CD14-positive monocyte (primary cell): ENCODE measurements at places on chromosomes 1 and 21.

DNA sequence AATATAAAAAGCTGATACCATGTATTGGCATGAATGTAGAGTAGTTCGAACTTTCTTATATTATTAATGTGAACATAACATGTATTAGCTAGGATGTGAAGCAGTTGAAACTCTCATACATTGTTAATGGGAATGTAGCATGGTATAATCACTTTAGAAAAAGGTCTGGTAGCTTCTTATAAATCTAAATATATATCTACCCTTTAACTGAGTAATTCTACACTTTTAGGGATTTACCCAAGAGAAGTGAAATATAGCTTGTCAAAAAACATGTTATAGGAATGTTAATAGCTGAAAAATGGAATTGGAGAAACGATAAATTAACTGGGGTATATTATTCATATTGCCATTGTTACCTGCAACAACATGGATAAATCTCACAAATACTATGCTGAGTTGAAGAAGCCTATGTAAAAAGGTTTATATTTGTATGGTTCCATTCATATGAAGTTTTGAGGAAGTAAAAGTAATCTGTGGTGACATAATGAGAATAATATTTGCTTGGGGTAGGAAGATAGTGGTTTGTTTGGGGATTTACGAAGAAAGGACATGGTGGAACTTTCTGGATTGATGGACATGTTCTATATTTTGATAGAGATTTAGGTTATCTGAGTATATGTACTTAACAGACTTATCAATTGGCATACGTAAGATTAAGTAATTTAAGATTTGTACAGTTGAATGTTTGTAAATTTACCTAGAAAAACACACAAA is 76.6 kb downstream of the MAST2 start:
- DNase-seq = no peak

GRCh38 chr1:158932171-158932570 is 819 bp downstream of the PYHIN1 start:
- no peak for DNase-seq

- no peak for DNase-seq
Observed at GRCh38 chr1:33259879-33260278, 3.6 kb downstream of the ZNF362 start.

DNA sequence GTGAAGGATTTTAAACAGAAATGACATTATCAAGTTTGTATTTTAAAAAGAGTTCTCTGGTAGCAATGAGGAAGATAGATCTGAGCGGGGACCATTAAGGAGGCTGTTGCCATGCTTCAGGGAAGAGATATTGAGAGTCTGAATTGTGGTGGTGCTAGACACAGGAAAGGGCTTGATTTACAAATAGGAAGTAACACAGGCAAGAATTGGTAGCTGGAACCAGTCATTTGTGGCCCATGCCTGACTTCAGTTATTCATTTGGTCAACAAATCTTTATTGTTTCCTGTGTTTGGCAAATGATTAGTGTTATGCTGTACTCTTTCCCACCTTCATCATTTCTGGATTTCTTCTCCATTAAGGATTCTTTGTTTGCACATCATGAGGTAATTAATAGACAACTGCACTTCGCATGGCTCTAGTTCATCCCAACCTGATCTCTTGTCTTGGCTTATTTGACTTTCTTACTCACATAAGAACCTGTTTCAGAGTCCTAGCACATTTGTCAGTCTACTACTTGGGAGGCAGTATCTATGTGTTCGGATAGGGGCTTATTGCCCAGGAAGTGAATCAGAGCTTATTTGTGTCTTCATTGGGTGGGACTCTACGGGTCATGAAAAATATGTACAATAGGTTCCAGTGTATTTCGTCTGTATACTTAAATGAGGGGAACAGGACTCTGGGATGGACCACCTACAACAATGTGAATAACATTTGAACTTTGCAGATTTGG is 32.3 kb downstream of the EEIG2 start:
- DNase-seq = peak; percentile 87

DNA sequence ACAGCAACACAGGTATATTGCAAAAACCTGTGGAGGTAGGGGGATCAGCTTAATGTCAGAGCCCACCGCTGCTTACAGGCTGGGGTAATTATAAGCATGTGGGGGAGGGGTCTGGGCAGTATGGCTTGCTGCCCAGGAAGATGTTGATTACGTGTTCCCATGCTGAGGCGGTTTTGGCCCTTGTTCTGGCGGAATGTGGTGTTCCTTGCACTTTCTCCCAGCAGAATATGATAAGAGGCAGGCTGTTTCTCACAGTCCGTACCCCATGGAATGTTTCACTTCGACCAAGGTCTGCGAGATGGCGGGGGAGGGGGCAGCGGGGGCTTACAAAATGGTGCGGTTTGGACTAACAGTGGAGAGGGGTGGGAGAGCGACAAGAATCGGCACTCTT is 9.8 kb upstream of the HPCAL4 start:
- DNase-seq = no peak

GRCh38 chr1:199226163-199226562 is 587.3 kb downstream of the PTPRC start:
- DNase-seq = peak; percentile 38

GRCh38 chr1:67724928-67725560 is 40.0 kb downstream of the GADD45A start:
- no peak for DNase-seq

- no peak for DNase-seq
Observed at GRCh38 chr21:32807717-32808380, 36.3 kb upstream of the PAXBP1 start.

- DNase-seq = no peak
Observed at GRCh38 chr1:226980122-226980560, 40.0 kb downstream of the COQ8A start.

DNA sequence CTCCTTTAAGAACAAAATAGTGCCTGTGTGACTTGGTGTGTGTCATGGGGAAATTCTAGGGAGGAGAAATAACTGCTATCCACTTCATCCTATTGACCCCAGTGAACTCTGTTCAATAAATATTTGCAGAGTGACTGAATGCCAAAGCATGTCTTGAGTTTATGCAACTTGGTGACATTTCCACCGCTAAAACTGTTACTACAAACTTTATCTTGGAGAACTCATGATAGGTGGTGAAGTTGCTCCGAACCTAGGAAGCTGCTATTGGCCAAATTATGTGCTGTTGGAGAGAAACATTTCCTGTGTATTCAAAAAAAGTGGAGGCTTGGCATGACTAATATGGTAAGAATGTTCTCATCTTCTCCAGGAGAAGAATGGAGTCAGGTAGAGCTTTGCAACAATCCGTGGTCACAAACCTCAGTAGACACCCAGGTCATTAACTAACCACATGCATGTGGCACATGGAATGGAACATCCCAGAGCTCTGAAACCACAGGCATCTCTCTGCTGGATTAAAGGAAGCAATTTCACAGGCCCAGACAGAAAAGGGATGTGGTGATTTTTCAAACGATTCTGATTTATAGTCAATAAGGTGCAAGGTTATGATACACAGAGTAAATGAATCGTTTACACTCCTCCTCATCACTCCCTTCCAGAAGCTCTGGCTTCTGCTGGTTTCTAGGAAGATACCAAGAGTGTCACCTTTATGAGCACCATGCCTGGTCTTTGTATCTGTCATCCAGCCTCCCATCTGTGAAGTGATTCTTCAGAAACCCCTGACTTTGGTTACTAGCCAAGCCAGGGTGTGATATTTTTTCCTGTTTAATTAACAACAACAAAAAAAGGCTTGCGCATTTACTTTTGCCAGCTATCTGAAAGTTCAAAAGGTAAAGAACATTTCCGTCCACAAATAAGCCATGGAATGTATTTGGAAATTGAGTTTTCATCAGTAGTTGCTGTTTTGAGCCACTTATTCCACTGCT is 361.1 kb downstream of the TGFB2 start:
- no peak for DNase-seq

DNA sequence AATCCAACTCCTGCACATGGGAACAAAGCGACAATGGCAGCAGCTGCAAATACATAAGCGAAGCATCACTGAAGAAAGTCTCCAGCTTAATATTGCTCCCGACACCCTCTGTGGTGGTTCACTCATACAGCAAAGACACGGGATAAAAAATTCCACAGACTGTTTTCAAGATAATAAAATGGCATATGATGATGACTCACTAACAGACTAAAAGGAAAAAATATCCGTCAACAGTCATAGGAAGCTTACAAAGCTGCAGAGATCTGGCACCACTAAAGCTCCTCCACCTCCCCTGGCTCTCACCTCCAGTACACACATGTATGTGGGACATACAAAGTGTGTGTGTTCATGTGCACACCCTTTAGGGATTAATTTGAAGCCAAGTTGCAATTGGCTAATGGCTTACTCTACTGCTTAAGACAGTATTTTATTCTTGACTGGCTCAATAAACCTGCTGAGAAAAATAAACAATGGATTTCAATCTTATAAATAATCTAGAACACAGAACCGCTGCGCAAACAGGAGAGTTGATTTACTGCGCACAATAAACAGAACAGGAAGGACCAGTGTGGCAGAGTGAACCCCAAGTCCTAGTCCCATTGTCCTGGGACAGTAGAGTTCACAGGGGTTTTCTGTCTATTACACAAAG is 94.4 kb downstream of the SLC45A1 start:
- no peak for DNase-seq

DNA sequence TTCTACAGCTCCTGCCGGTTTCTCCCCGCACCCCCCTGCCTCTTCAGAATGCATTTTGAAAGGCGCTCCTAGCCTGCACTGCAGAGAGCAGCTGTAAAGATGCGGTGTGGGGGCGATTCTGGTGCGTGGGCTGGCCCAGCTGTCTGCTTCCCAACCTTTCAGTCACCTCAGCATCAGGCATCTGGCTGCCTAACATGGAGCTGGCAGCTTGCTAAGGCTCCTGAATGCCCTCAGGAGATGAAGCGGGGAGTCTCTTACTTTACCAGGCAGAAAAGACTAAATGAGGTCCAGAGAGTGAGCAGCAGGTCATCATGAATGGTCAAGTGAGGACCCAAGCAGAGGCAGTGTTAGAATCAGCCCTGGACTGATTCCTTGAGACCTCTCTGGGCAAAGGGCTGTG is 8.7 kb downstream of the IER5 start:
- DNase-seq = no peak

GRCh38 chr1:242828828-242829227 is 304.3 kb upstream of the PLD5 start:
- DNase-seq = no peak

GRCh38 chr1:33725037-33725436 is 138.8 kb upstream of the HMGB4 start:
- DNase-seq = no peak

- DNase-seq = no peak
Observed at GRCh38 chr21:44596068-44596725, 3.9 kb upstream of the KRTAP10-6 start.

DNA sequence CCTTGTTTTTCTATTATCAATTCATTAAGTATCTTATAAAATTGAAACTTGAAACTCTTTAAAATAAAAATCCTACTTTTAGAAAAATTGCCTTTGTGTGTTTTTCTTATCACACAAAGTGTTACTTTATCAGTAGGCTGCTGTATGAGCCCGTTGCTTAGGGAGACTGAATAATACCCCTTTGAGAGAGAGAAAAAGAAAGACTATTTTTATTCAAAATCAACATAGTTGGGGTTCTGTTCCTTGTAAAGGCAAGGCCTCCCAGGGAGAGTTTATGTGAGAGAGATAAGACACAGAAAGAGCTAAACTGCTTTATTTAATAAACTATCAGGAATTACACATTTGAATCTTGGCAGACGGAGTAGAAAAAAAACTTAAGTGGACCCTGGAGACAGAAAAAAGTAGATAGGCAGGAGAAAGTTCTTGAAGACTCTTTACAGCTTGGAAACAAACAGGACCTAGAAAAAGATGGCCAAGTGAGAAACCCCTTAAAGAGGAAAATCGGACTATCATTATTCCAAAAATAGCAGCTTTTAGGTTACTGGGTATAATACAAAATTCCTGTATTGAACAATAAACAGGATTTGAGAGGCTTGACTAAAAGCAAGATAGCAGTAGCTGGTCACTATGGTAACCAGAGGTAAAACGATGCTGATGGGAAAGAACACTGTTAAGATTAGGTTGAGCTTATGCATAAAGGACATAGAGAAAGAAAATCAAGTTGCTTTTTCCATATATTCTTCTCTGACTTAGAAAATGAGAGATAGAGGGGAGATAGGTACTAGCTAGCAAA is 170.9 kb downstream of the LRRC7 start:
- no peak for DNase-seq

DNA sequence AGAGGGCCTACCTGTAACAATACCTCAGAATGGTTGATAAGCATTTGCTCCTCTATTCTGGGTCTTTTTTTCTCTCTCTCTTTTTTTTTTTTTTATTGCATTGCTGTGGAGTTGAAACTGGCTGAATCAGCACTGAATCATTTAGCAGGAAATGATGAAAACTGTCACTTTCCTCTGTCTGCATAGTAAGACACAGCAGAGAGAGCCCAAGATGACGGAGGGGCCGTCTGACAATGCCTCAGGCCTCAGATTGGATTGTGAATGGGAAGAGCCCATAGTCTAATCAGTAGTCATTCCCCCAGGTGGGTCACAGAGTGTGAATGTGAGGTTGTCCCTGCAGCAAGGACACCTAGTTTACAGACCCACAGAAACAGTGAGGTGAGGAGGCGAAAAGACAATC is 193.2 kb upstream of the PLXNA2 start:
- peak; percentile 1 for DNase-seq

GRCh38 chr1:66147226-66147835 is 354.6 kb downstream of the PDE4B start:
- DNase-seq = no peak

GRCh38 chr1:53656747-53657530 is 82.0 kb downstream of the GLIS1 start:
- no peak for DNase-seq

DNA sequence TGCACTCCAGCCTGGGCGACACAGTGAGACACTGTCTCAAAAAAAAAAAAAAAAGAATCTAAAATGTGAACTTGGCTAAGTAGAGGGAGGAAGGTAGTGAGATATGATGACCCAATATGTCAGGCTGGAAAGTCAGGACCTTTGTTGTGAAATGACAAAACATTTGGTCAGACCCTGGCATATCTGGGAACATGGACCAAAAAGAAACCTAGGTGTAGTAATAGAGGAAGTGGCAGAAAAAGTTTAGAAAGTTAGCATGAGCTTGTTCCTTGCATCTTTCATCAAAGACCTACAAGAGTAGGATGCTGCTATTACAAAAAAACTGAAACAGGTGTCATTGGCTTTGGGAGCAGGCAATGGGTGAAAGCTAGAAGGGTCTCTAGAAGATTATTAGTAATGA is 7.3 kb upstream of the S100A3 start:
- DNase-seq = peak; percentile 63
